ENCODE measurements at places on chromosomes 1 and 21.

GRCh38 chr1:182993746-182994145 is 29.5 kb upstream of the LAMC1 start:
- no peak for DNase-seq

DNA sequence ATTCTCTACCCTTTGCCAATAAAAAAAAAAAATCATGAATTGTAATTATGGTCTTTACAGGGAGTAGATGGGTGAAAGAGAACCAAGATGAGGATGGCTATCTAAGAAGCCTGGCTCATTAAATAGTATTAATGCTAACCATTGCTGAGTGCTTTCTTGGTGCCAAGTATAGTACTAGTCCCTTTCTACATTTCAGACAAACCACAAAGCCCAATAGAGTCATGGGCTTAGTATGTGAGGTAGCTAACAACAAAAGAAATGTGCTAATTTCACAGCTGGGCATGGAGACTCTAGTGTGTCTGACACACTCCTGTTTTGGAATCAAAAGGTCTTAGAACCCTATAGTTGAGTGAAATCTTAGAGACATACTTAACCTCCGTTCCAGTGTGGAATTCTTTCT is 84.5 kb upstream of the ESRRG start:
- DNase-seq: no peak

DNA sequence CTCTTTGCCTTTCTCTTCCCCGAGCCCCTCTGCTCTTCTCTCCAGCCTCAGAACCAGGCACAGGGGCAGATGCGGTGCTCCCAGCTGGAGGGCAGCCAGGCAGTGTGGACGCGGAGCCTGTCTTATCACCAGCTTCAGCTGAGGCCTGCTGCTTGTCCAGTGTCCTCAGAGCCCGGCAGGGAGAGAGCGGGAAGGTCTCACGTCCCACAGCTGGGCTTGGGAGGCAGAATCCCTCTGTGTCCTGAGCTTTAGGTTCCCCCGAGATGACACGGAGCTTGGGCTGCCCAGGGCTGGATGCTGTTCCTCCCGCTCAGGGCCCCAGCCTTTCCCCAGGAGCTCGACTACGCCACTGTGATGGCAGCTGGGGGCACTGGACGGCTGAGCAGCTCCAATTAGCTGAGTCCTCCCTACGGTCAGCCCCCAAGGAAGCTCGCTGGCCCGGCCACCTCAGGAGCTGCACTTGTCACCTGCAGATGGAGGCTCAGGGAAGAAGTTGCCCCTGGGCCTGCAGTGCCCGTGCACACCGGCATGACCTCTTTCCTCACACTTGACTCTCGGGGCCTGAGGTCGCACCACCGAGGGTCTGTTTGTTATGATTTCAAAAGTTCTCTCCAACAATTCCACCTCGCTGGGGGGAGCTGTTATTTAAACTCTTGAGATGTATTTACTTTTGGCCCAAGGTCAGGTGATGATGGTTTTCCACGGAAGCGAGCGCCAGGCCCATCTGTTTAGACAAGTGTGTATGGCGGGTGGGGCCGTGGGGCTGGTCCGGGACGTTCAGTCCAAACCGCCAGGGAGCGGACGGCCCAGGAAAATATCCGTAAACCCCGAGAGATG is 127.3 kb downstream of the SIK1 start:
- DNase-seq: no peak

- no peak for DNase-seq
Observed at GRCh38 chr1:183303323-183303645, 114.9 kb downstream of the NMNAT2 start.

DNA sequence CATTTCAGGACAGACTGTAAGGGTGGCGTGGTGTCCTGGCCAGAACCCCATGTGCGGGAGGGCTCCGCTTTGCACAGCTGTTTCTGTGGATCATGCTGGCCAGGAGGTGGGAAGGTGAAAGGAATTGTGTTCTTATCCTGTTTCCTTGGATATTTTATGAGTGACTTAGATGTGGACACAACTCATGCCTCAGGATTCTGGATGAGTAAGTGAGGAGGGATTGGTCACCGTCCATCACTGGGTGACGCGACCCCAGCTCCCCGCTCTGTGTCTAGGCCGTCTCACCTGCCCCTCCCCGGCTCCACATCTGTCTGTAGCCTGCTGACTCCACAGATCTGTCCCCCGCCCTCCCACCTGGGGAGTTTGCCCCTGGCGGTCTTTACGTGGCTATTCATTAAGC is 48.8 kb downstream of the PIK3CD start:
- DNase-seq: peak; percentile 46

- DNase-seq: peak; percentile 44
Observed at GRCh38 chr1:85330214-85330631, 53.8 kb upstream of the BCL10 start.

- no peak for DNase-seq
Observed at GRCh38 chr1:109800291-109800690, 36.6 kb upstream of the EPS8L3 start.

GRCh38 chr1:166090244-166090643 is 76.6 kb downstream of the FAM78B start:
- DNase-seq: no peak

DNA sequence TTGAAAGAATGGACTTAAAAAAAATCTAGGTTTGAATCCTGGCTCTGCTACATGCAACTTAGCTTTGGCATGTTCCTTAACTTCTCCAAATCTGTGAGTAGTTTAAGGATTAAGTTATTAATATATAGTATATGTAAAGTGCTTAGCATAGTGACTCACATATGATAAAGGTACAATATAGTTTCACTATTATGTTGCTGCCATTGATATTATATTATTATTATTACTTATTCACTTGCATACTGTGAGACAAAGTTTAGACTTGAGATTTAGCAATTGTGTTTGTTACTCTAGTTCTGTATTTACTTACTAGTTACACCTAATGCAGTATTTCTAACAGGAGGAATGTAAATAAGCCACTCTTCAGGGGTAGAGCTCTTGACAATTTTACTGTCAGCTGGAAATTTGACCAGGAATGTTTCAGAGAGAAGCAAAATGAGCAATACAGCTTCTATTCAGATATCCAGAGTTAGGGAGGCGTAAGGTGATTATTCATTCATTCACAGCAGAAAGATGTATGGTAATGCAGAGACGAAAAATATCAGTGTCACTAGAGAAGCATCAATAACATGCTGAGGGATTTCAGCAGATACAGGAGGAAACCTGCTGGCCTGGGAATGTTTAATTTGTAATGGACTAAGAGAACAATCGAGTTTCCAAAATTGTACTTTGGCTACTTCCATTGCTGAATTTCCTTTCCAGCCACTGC is 25.5 kb downstream of the RGS7 start:
- DNase-seq: no peak

- DNase-seq: no peak
Observed at GRCh38 chr1:179632868-179633267, 41.2 kb downstream of the TDRD5 start.

- DNase-seq: no peak
Observed at GRCh38 chr1:237910834-237911233, 20.1 kb upstream of the ZP4 start.

- no peak for DNase-seq
Observed at GRCh38 chr1:84347271-84347931, 45.9 kb downstream of the SAMD13 start.

DNA sequence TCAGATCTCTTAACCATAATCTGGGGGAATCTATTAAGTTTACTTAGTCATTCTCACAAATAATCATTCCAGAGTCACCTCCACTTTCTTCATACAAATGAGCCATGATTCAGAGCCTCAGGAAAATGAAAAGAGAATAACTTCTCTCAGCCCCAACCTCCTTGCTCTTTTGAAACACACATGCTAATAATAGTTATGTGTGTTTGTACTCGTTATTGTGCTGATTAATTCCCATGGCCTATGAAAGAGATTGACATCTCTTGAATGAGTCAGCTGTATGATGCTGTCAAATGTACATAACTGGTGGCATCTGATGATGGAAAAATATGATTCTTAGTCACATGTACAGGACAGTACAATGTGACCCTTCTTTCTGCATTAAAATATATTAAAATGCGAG is 41.5 kb downstream of the DTL start:
- no peak for DNase-seq
